ENCODE measurements at places on chromosomes 6 and 20.

- no peak for DNase-seq
Measured at GRCh38 chr6:36788768-36789167, 50.5 kb downstream of the CPNE5 start.

- DNase-seq = no peak
Measured at GRCh38 chr20:8082989-8083388, 49.1 kb upstream of the PLCB1 start.

DNA sequence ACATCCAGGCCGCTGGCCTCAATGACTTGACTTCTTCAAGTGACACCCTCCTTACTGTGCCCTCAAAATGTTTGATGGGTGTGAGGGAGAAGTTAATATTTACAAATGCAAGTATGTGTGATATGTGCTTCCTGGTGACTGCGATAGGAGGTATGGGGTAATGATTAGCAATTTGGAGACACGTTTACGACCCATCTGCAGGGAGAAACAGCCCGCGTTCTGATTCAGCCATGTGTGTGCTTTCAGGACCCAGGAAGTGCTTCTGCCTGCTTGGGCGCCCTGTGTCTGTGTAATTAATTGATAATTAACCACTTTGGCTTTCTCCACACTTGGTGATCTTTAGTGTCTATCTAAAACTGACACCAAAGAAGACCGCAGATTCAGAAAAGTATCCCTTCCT, 25.0 kb downstream of the SIRPA start:
- no peak for DNase-seq

DNA sequence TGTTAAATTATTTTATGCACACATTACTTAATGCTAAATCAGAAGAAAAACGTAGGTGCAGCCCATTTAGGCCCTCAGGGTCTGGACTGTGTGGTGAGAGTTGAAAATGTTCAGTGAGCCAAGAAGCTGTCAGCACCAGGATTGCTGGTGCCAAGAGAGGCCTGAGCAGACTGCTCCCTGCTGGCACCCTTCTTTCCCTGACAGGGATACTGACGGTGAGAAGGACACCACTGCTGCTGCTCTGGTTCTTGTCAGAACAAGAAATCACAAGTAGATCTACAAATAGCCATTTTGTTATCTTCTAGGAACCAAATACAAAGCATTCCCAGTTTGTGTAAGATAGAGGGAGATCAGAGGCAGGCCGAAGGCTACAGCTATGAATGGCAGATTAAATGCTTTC, 48.7 kb upstream of the CRISP1 start:
- no peak for DNase-seq

DNA sequence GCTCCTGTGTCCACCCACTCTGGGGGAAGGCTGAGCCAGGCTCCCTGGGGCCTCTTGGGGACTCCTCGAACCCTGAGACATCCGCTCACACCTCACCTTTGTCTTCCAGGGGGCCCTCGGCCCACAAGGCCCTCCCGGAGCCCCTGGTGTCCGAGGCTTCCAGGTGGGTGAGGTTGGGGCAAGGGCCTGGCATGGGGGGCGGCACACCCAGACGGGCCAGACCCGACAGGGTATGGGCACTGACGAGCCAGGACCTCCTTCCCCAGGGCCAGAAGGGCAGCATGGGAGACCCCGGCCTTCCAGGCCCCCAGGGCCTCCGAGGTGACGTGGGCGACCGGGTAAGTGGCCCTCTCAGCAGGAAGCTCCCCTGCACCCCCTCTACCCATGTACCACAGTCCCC, 13.4 kb downstream of the COL9A3 start:
- DNase-seq = no peak

DNA sequence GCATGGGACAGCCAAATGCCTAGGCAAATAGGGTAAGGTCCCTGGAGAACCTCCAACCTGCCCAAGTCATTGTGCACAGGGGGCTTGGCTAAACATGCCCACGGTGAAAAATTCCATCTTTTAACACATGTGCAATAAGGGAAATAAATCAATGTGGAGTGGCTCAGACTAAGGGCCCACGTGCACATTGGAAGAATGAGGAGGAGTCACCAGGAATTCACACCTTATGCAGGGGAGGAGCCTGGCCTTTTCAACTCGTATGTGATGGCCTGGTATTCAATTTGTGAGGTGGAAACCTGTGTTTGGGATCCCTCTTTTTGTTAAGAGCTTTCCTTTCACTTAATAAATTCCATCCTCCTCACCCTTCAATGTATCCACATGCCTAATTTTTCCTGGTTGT, 12.6 kb downstream of the C6orf52 start:
- no peak for DNase-seq

- no peak for DNase-seq
Measured at GRCh38 chr20:10558635-10559187, 115.1 kb downstream of the JAG1 start.

DNA sequence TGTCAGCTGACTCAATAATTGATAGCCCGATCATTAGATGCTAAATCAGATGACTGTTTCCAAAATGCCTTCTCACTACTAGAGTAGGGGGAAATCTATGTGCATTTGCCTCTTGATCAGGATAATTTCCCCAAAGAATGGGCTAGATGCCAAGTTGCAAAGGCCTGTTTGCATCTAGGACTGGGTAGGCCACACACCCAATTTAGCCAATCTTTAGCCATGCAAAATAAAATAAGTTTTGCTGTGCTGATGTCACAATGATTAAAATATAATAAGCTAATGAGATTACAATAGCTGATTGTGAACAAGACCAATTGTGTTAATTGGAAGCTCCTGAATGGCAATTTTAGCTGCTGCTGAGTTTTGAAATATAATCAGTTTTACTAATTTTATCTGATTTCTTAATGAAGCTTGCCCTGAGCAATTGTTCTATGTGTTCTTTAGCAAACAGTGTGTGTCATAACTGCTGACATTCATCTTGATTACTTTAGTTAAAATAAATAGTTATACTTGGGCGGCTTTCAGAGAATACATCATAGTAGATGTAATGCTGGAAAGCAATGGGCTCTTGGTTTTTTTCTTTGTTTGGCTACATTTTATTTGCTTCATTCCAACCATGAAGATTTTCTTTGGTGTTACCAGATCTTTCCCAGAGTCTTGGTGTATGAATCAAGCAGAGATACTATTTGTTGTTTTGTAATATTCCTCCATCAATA, 973.2 kb upstream of the SLC35B3 start:
- no peak for DNase-seq

DNA sequence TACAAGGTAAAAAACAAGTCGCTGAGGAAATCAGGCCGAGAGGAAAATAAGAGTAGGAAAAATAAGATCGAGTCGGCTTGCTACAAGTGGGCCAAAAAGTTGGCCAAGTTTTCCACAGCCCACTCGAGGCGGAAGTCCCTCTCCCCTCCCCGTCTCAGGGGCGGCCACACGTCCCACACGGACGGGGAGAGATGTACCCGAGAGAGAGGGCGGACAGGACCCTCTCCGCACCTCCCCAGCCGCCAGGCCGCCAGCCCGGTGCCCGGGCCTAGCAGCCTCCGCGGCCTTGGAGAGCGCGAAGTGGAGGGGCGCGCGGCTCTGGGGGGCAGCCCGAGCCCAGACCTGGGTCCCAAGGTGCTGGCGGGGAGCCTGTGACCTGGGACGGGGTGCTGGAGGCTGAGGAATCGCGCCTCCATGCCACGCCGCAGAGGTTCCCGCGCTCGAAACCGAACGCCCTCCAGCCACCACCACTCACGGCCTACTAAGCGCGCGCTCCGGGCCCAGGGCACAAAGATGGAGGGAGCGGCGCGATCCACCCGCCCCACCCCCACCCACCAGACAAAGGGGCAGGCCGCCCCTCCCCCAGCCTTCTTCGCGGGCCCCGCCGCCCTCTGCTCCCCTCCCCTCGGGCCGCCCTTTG, 1.9 kb upstream of the HMGA1 start:
- no peak for DNase-seq
